ENCODE measurements at places on chromosomes 16 and 17.

DNA sequence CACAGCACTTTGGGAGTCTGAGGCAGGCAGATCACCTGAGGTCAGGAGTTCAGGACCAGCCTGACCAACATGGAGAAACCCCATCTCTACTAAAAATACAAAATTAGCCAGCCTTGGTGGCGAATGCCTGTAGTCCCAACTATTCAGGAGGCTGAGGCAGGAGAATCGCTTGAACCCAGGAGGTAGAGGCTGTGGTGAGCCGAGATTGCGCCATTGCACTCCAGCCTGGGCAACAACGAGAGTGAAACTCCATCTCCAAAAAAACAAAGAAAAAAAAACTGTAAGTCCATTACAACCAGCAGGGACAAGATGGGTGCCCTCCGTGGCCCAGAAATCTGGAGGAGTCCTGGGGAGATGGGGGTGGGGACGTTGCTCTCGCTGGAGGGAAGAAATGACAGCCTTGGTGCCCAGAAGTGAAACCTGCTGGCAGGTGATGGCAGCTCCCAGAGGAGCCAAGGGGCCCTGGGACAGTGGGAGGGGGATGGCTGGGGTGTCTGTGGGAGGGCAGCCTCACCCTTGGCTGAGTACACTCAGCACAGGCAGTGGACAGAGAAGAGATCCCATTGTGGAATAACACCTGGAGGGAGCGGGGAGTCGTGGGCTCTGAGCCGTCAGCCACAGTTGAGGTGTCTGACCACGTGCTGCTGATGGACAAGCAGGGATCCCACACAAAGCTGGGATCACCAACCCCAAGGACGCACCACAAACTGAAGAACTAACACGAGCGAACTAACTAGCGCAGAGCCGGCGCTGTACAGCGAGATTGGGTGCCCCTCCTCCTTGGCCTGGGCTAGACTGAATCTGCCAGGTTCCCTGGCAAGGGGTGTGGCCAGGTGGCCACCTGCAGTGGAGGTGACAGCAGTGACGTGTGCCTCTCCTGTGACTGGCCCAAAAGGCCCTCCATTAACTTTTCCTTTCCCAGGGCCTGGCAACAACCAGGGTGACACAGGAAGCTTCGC is 46.9 kb upstream of the BAHCC1 start:
- DNase-seq = no peak

DNA sequence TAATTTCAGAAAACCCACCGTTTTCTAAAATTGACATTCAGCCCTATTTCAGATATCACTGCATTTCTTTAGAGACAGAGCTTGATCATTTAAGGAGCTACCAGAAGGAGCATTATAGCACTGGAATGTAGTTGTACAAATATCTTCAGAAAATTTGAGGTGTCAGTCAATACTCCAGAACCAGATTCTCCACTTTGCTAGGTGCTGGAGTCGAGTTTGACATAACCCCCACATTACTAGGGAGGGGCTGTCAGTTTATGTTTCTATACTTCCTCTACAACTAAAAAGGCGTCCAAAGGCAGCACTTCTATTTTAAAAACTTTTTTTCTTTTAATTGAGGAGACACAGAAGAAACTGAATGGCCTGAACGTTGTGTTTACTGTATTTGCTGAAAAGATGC is 892 bp upstream of the KIAA0513 start:
- DNase-seq = no peak

- DNase-seq = no peak
Measured at GRCh38 chr17:29596811-29597210, 3.9 kb downstream of the ANKRD13B start.

- no peak for DNase-seq
Measured at GRCh38 chr17:34539881-34540280, 39.5 kb upstream of the TMEM132E start.

DNA sequence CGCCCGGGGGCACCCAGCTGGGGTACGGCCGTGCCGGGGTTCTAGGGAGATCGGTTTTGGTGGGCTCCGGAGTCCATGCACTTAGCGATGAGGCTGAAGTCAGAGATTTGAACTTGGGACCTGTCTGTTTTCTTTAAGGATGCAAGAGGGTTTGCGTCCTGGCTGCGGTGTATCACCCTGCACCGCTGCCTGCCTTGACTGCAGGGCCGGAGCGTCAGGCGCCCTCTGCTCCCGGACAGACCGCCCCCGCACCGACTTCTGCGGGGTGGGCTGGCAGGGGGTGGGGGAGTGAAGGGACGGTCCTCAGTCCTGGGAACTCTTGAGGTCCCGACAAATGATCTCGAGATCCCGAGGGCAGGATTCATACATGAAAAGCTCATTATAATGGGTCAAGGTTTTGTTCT is 701 bp downstream of the PDP2 start:
- DNase-seq = no peak

GRCh38 chr17:48624544-48625494 is 1.3 kb downstream of the HOXB9 start:
- no peak for DNase-seq

- no peak for DNase-seq
Measured at GRCh38 chr16:52709306-52709705, 162.4 kb upstream of the TOX3 start.

DNA sequence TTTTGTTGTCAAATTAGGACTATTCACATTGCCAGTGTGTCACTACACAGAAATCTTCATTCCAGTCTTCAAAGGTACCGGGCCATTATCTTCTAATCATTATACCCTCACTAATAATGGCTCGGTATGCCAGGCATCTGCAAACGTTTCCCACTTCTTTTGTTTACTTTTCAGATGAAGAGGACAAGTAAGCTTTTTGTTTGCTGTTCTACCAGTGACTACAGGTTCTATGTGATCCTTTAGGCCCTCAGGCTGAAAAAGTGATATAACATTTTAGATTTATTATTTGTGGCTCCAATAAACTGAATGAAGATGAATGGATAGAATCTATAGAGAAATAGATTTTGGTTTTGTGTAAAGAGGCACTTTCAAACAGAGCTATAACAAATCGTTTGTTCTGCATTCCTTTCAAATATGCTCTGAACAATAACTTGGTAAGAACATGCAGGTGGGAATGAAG is 403 bp upstream of the KRTAP3-1 start:
- no peak for DNase-seq

DNA sequence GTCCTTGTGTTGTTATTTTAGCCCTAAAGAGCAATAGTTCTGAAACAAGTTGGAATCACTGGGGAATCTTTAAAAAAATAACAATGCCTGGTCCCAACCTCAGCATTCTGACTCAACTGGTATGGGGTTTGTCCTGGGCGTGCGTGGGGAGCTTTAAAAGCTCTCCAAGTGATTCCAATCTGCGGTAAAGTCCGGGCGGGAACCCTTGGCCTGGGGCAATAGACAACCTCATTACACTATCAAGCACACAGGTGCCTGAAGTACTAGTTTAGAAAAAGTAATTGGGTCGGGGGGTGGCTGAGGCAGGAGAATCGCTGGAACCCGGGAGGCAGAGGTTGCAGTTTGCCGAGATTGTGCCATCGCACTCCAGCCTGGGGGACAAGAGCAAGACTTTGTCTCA is 4.4 kb downstream of the STX8 start:
- no peak for DNase-seq

GRCh38 chr16:71648921-71649320 is 22.9 kb downstream of the MARVELD3 start:
- DNase-seq = no peak

- DNase-seq = no peak
Measured at GRCh38 chr16:56871172-56871593, 6.2 kb downstream of the SLC12A3 start.

GRCh38 chr17:83152745-83153611 is 73.6 kb downstream of the METRNL start:
- DNase-seq = no peak

- DNase-seq = no peak
Measured at GRCh38 chr17:57396511-57396921, 140.2 kb downstream of the MSI2 start.

- no peak for DNase-seq
Measured at GRCh38 chr16:4291699-4292098, 18.9 kb upstream of the TFAP4 start.

- no peak for DNase-seq
Measured at GRCh38 chr17:49832840-49833599, 14.8 kb downstream of the TAC4 start.

- no peak for DNase-seq
Measured at GRCh38 chr17:19763416-19763815, 15.3 kb upstream of the ALDH3A1 start.

GRCh38 chr17:34243364-34244320 is 11.4 kb upstream of the CCL2 start:
- DNase-seq = no peak

- no peak for DNase-seq
Measured at GRCh38 chr17:39402890-39403605, 1.6 kb upstream of the FBXL20 start.

DNA sequence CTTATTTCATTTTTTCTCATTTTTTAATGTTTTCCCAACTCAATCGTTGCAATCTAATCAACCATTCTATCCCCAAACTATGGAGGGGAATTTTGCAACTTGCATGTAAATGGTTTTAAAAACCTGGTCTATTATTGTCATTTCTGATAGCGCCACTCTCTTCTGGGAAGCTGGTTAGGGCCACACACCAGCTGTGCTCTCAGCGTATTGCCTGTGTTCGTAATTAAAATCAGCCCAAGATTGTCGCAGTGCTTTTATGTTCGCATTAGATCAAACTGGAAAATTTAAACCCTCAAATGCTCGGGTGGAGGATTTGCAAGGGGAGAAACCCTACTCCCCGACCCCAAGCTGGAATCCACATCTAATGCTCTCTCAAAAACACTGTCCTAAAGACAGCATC is 123.5 kb upstream of the CACNG5 start:
- no peak for DNase-seq

- no peak for DNase-seq
Measured at GRCh38 chr16:57498031-57498430, 11.7 kb upstream of the DOK4 start.

DNA sequence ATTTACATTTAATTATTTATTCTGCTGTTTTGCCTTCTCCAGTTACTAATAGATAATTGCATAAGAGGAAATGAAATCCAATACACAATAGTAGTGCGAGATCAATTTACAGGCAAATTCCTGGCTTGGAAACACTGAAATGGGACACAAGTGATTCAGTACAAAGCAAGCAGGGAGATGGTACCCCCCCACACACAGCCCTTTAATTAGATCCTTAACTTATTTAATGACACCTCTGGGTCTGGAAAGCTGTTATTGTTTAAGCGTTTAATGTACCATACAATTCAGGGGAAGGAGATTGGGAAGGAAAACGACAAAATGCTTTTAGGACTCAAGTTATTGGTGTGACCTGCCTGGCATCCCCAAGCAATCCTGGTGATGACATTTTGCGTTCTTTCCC is 318.2 kb downstream of the NPIPA8 start:
- no peak for DNase-seq

- DNase-seq = no peak
Measured at GRCh38 chr17:22704674-22705073, 1012.4 kb downstream of the KCNJ18 start.

- peak; percentile 52 for DNase-seq
Measured at GRCh38 chr17:75878174-75878998, at the start of gene TRIM47. Gene TRIM47 (minus strand): TSS chr17:75878581. CDS start chr17:75878548, 33 bp downstream.

- DNase-seq = no peak
Measured at GRCh38 chr16:53922067-53922806, 218.3 kb downstream of the FTO start.

- no peak for DNase-seq
Measured at GRCh38 chr17:43599835-43600234, 53.7 kb upstream of the ETV4 start.

GRCh38 chr16:84606081-84606875 is 11.6 kb downstream of the COTL1 start:
- DNase-seq = no peak

- DNase-seq = no peak
Measured at GRCh38 chr17:56495556-56495955, 97.9 kb upstream of the NOG start.

DNA sequence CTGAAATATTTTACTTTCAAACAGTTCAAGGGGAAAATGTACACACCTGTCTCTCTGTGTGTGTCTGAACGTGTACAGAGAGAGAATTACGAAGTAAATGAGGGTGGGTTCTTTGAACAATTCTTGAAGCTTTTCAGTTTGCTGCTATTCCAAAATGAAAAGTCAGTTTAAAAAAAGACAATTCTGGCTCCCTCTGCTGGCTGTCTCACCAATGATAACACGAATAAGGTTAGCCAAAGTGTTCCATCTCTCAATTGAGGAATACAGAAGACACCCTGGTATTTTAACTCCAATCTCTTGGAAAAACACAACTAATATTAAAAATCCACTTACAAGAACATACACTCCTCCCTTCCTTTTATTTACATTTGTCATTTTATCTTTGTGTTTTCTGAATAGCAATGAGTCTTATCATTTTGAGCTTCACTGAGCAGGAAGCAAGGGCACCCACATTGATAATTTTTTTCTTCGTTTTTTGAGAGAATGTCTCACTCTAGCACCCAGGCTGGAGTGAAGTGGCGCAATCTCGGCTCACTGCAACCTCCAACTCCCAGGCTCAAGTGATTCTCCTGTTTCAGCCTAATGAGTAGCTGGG is 20.5 kb downstream of the EFTUD2 start:
- DNase-seq = no peak

DNA sequence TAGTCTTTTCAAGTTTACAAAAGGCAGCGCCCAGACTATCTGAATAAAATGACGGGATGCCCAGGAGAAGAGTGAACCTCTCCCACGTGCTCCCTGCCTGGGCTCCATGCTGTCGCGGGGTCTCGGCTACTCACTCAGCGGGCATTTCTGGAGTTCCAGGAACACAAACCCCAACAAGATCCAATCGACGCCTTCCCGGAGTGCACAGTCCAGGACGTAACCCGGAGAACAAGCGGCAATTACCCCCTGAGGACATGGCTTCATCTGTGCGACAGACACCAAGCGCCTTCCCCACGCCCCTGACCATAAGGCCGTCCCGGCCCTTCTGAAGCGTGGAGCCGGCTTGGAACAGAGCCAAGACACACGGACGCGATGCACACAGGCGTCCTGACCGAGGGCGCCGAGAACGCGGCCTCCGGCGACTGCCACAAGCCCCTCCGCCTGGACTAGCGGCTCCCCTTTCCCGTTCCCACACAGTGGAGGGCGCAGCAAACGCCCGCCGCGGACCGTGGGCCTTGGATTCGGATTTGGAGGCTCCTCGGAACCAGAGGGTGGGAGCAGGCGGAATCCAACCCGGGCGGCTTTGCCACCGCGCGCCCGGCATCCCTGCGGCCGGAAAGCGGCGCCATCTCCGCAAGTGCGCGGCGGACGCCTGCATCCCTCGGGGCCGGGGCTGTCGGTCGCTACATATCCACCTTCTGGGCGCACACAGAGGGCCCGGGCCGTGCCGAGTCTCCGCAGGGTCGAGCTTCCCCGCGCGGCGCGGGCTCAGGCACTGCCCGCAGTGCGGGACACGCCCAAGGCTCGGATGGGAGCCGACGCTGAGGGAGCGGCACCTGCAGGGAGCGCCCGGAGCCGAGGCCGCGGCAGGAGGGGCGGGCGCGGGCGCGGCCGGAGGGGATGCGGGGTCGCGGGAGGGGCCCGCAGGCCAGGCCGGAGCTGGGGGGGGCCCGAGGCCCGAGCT is 725 bp downstream of the ABCA3 start:
- DNase-seq = no peak

GRCh38 chr16:14194721-14195120 is 123.6 kb downstream of the MRTFB start:
- peak; percentile 23 for DNase-seq

- no peak for DNase-seq
Measured at GRCh38 chr17:34384271-34384670, 21.2 kb upstream of the CCL1 start.

GRCh38 chr16:8908810-8909468 is 26.8 kb downstream of the LITAFD start:
- DNase-seq = no peak

- DNase-seq = no peak
Measured at GRCh38 chr17:78134899-78135385, 4.4 kb downstream of the TMC8 start.

GRCh38 chr16:7013990-7014389 is 318.7 kb upstream of the RBFOX1 start:
- no peak for DNase-seq

GRCh38 chr17:64547319-64547718 is 40.5 kb downstream of the CEP95 start:
- no peak for DNase-seq

Measured in stimulated activated naive CD4-positive, alpha-beta T cell (primary cell).